ENCODE measurements at places on chromosomes 16 and 17. TPM values are rescaled to one million over a fixed set of nuclear protein-coding genes. Genes with fewer than 3 reads are reported as not detected.
A peak's percentile ranks its signal among the peaks of the same experiment; 100 is the strongest.

Gene MPHOSPH6
- 54.1 TPM for total RNA-seq

DNA sequence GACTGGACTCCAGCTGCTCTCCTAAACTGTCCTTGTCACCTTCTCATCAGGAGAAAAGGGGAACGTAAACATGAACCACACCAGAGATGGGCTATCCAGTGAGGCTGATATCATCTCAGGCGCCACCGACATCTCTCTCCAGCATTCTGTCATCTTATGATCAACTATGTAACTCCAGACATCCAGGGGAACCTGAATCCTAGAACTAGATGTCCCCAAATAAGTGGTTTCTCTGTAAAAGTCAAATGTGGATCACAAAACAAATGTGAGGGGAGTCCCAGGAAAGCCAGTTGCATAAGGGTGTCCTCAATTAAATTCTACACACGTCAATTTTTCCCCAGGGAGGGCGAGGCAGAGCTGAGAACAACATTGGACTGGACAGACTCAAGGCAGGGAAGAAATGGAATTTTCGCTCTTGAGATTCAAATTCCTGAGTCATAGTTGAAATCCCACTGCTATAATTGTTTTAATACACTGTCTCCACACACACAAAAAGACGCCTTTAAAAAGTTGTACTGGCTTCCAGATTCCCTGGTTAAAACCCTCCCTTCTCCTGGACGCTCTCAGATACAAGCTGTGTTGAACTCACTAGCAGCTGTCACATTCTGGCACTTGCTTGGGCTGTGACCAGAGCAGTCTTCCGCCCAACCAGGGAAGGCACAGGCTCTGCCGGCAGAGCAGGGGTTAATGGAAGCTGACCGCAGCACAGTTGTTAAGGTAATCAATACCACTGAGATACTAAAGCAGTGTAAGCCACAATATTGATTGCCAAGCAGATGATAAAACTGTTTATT lies 62.6 kb downstream of the ZFHX3 start:
- no peak for DNase-seq
- H3K4me1 ChIP-seq = no peaks in the 10 kb centered on the region
- no peaks in the 10 kb centered on the region for H3K36me3 ChIP-seq
- no peak overlapping the region for H3K27ac ChIP-seq
- no peak overlapping the region for H3K4me3 ChIP-seq

- H3K36me3 ChIP-seq = no peaks in the 10 kb centered on the region
- peak overlapping the region; percentile 56 for H3K27ac ChIP-seq
- H3K4me1 ChIP-seq = no peaks in the 10 kb centered on the region
- no peak for DNase-seq
- H3K27me3 ChIP-seq = peaks cover 80% of the 10 kb centered on the region
These were observed 12.1 kb upstream of the FOXF1 start for GRCh38 chr16:86498155-86498670.

Gene CARD14
- not detected for total RNA-seq

DNA sequence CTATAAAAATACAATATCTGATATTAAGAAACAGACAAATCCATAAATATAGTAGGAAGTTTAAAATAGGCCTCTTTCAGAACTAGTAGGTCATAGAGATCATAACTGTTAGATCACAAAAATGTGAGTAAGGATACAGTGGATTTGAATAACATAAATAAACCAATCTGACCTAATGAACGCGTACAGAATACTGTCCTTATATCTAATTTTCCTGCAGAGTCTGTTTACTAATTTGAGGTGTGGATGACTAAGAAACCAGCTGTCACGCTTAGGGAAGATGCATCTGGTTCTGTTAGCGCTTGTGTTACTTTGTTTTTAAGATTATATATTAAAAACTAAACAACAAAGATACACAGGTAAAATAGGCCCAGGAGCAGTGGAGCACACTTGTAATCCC lies 14.8 kb downstream of the CPD start:
- no peak for DNase-seq
- H3K27me3 ChIP-seq = no peaks in the 10 kb centered on the region
- H3K4me3 ChIP-seq = no peak overlapping the region
- peaks cover 26% of the 10 kb centered on the region for H3K36me3 ChIP-seq
- H3K4me1 ChIP-seq = peaks cover 9% of the 10 kb centered on the region
- no peak overlapping the region for H3K27ac ChIP-seq

Gene SCGB1C2
- not detected for total RNA-seq

DNA sequence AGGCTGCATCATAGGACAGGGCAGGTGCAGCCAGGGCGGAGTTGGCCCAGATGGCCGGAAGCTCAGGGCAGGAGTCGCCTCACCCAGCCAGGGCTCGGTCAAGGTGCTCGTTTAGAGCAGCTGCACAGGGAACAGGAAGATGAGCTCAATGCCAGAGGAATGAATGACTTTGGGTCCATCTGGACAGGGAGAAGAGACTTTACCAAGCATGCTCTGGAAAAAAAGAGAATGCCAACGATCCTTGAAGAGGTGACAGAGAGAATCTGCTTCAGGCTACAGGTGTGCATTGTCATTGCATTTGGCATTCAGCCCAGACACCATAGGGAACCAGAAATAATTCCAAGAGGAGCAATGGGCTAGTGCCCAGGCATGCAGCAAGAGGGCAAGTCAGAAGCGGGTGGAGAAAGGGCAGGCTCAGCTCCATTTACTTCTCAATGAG lies 6.7 kb upstream of the MPP3 start:
- H3K4me1 ChIP-seq = no peaks in the 10 kb centered on the region
- H3K27me3 ChIP-seq = peaks cover 27% of the 10 kb centered on the region
- no peak overlapping the region for H3K4me3 ChIP-seq
- DNase-seq = no peak

GRCh38 chr16:77967054-77967904 lies 55.1 kb upstream of the CLEC3A start:
- H3K4me3 ChIP-seq = no peak overlapping the region
- H3K27me3 ChIP-seq = peaks cover 8% of the 10 kb centered on the region
- H3K4me1 ChIP-seq = peaks cover 2% of the 10 kb centered on the region
- H3K27ac ChIP-seq = no peak overlapping the region
- DNase-seq = no peak
- H3K36me3 ChIP-seq = no peaks in the 10 kb centered on the region

Gene EDC4
- 112 TPM for total RNA-seq

- H3K36me3 ChIP-seq = no peaks in the 10 kb centered on the region
- no peak for DNase-seq
- H3K27me3 ChIP-seq = no peaks in the 10 kb centered on the region
- H3K4me3 ChIP-seq = no peak overlapping the region
- H3K4me1 ChIP-seq = no peaks in the 10 kb centered on the region
- H3K27ac ChIP-seq = no peak overlapping the region
These were observed 111.1 kb downstream of the CACNG3 start for GRCh38 chr16:24367186-24367710.

Gene RAB37
- total RNA-seq = 7.5 TPM
